NCI-H526 (cell line): ENCODE measurements at places on chromosomes 4 and X.
A peak's percentile ranks its signal among the peaks of the same experiment; 100 is the strongest.

GRCh38 chr4:3193531-3194203 is 55.3 kb upstream of the MSANTD1 start:
- DNase-seq, result no peak

- DNase-seq, result no peak
These were observed 25.5 kb upstream of the PRPS1 start for GRCh38 chrX:107602694-107603239.

DNA sequence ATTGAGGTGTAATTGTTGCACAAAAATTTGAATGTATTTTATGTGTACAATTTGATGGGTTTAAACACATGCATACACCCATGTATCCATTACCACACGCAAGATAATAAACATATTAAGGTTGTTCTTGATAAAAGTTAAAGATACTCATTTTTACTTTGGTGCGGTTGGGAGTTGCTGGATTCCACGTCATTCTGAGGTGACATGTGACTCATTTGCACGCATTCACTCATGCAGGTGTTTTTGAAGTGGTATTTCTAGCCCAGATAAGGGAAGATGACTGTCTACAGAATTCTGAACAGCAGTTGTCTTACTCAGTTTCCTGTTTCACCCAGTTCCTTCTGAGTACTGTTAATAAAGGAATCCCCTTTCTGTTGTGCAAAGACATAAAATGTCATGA is 142.0 kb downstream of the RTL3 start:
- DNase-seq, result no peak

- DNase-seq, result peak; percentile 54
These were observed 17.0 kb upstream of the CDS1 start for GRCh38 chr4:84565951-84566350.

GRCh38 chrX:154840856-154841255 is 6.4 kb upstream of the SMIM9 start:
- DNase-seq, result peak; percentile 80

- no peak for DNase-seq
These were observed 46.4 kb downstream of the NAT8L start for GRCh38 chr4:2105559-2105958.

GRCh38 chrX:109830157-109830703 is 97.2 kb upstream of the ACSL4 start:
- no peak for DNase-seq

DNA sequence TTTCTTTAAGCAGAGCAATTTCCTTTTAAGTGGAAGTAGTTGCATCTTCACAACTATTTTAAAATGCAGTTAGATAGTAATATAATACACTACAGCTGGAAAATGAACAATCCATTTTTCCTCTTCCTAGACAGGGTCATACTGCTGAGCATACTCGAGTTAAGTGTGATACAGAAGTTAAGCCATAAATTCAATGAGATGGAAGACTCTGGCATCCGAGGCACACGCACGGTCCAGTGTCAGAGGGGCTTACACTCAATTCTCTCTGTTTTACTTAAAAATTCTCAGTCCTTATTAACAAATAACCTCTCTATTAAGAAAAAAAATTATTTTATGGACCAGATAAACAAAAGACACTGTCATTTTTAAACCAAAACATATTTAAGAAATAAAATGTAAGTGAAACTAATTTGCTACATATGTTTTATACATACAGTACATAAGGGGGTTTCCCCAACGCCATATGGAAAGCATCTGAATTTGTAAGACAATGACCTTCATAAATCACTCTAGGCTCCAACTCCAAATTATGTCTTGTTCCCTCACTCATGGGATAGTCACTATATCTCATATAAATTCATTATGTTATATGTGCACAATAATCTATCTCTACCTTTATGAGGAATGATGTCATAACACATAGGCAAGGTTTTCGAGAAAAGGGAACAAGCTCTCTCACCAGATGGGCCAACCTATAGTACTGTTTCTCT is 315.3 kb downstream of the PAPSS1 start:
- no peak for DNase-seq

DNA sequence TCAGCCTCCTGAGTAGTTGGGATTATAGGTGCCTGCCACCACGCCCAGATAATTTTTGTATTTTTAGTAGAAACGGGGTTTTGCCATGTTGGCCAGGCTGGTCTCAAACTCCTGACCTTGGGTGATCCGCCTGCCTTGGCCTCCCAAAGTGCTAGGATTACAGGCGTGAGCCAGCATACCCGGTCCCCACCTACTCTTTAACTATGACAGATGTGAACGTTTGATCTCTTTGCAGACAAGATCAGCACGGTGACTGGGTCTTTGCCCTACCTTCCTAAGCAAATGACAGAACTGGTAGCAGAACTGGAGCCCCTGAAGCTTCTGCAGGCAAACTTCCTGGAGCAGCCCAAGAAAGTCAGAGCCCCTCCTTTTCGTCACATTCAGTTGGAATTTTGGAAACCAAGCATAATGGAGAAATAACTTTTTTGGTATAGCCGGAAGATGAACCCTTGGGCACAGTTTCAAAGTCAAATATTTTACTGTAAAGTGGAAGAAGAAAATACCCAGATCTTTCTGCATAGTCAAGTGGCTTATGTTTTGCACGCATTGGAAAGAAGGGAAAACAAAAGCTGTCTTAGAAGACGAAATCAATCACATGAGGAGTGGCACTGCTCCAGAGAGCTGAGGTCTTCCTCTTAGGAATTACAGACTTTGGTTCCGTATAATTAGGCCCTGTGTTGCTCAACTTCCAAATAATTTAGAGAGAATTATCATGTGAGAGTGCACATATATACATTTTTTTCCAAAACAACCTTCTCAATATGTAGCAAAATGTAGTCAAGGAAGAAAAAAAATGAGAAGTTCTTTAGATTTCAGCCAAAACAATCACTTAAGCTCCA is 90.6 kb downstream of the SORBS2 start:
- no peak for DNase-seq

- no peak for DNase-seq
These were observed 161.1 kb downstream of the FBXW7 start for GRCh38 chr4:152374606-152375285.

- no peak for DNase-seq
These were observed 156.3 kb downstream of the CBR4 start for GRCh38 chr4:168853770-168854169.

DNA sequence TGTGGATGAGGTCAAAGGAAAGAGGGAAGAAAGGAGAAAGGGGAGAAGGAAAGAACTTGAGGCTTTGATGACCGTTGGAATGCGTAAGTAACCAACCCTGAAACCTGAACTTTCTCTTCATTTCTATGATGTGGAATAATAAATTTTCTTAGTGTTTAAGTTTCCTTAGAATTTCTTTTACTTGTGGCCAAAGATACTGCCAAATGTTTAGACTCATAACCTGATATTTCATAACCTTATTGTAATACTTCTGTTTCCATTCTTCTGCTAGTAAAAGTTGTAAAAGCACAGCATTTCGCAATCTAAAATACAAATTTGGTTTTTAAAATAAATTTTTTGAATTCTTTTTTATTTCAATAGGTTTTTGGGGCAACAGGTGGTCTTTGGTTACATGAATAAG is 258.5 kb upstream of the GIMD1 start:
- no peak for DNase-seq

GRCh38 chrX:19863857-19864223 is 23.6 kb downstream of the SH3KBP1 start:
- no peak for DNase-seq

DNA sequence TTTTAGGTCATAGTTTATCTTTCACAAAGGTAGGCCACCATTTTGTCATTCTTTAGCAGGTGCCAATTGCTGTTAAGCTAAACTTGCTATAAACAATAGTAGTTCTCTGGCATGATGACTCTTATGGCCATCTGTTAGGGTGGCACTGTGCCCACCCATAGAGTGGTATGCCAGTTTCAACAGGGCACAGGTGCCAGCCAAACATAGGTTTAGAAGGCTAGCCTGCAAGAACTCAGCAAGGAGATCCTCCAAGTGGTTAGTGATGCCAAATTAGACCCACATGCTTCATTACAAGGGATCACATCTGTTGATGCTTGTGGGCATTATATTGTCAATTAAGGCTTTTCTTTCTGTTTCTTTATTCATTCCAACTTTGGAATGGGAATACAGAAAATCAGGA is 204.5 kb downstream of the FMR1NB start:
- no peak for DNase-seq

DNA sequence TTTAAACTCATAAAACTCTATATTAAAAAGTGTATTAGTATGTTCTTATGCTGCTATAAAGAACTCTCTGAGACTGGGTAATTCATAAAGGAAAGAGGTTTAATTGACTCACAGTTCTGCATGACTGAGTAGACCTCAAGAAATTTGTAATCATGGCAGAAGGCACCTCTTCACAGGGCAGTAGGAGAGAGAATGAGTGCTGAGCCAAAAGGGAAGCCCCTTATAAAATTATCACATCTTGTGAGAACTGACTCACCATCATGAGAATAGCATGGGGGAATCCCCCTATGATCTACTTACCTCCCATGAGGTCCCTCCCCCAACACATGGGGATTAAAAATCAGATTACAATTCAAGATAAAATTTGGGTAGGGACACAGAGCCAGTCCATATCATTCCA is 463.2 kb downstream of the KLHL13 start:
- DNase-seq, result no peak

GRCh38 chr4:151887031-151887815 is 126.4 kb upstream of the GATB start:
- DNase-seq, result no peak

DNA sequence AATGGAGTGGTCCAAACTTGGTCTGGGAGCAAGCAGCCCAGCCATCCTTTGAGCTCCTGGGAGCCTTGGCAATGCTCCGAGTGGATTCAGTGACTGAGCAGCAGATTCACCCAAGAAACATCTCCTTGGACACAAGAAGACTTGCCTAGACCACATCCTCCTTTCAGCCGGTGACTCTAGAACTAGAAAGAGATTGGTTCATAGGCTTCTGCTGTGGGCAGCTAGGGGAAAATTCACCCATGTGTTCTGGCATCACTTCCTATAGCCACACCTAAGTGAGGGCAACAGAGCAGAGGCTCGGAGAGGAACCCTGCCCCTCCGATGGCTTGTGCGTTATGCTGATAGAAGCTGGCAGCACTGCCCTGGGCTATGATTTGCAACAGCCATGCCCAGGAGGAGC is 16.0 kb downstream of the ZNF275 start:
- no peak for DNase-seq

DNA sequence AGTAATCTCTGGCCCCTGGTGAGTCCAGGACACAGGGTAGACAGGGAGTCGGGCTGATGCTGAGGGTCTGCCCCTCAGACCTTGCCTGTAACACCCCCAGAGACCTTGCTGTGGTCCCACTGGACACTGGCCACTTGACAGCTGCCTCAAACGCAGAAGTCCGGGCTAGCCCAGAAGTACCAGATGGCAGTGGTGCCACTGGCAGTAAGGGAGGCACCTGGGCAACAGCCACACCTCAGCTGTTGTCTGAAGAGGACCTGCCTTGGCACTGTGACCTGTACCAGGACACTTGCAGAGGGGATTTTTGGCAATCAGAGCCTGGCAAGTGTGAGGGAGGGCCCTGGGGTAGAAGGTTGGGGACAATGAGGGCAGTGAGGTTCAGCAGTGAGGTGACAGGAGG is 63.3 kb upstream of the UXT start:
- no peak for DNase-seq

DNA sequence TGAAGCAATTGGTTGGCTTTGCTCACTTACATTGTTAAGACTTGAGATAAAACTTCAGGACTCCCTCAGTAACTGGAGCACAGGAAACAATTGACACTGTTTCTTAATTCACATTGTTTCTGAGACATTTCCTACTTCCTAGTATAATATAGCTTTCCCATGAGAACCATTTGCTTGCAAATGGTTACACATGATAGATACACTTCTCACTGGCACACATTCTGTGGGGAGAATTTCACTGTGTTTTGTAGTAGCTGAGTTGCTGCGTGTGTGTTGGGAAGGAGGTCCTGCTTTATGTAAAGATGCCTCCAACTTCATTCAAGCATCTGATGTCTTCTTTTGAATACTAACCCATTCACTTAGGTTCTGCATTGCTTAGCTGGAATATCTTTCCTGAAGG is 85.3 kb upstream of the SLC4A4 start:
- DNase-seq, result no peak

GRCh38 chr4:80097400-80098177 is 24.6 kb upstream of the ANTXR2 start:
- DNase-seq, result no peak

DNA sequence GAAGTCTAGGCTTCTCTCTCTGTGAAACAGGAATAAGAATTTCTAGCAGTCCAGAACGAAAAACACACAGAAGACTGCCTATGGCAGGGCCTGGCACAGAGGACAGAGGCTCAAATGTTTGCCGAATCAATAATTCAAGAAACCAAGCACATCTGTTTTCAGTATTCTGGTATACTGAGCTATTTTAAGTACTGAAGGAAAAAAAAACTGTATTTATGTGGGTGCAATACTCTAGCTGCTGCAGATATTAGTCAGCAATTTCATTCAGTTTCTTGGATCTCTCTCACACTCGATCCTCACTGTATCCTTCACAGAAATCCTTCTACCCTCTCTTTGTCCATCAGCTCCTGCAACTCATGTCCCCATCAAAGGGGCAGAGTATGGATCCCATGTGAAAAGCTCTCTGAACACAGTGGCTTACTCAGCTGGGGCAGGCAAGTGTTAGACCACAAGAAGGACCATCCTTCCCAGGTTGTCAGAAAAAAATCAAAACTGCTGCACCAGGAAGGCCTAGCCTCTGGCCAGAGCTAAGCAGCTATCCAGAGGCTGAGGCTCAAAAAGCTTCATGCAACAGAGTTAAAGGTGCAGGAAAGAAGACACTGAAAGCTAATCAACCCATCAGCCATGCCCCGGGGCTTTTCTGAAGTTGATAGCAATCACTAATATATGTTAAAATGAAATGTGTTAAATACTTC is 9.1 kb upstream of the USO1 start:
- DNase-seq, result no peak

DNA sequence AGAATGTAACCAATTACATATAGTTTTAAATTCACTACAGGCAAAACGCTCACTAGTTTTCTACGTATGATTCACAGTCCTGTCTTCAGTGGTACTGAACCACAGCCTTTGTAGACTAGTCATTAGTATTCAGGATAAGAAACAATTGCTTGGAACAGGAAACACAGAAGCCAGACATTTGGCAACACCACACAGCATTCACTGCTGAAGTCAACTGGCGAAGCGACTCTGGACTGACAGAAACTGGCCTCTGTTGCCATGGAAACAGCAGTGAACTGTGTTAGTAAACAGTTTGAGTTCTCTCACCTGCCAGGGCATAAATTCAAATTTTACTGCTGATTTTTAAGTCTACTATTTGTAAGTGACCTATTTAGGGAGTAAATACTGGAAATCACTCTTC is 57.6 kb downstream of the MAPK10 start:
- DNase-seq, result peak; percentile 26

GRCh38 chr4:2292646-2293108 is 30.8 kb upstream of the MXD4 start:
- no peak for DNase-seq

GRCh38 chr4:158020734-158021346 is 152.0 kb downstream of the GASK1B start:
- DNase-seq, result no peak

DNA sequence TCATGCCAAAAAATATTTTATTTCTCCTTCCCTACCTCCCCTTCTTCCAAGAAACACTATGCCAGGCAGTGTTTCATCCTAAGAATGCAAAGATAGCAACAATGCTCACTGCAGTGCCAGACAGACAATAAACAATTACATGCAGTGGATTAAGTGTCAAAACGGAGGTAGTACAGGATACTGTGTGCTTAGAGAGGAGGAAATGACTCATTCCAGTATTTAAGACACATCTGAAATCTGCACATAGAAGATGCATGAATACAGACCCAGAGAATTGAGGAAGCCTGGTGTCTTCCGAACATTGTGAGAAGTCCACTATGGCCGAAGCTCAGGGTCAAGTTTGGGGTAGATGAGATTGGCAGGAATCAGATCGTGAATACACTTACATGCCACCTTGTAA is 326.4 kb downstream of the PPP3CA start:
- no peak for DNase-seq

- no peak for DNase-seq
These were observed 238.8 kb upstream of the GRIA3 start for GRCh38 chrX:122945328-122945727.
